ENCODE measurements at places on chromosomes 4 and X. TPM values are rescaled to one million over a fixed set of nuclear protein-coding genes. Genes with fewer than 3 reads are reported as not detected.

DNA sequence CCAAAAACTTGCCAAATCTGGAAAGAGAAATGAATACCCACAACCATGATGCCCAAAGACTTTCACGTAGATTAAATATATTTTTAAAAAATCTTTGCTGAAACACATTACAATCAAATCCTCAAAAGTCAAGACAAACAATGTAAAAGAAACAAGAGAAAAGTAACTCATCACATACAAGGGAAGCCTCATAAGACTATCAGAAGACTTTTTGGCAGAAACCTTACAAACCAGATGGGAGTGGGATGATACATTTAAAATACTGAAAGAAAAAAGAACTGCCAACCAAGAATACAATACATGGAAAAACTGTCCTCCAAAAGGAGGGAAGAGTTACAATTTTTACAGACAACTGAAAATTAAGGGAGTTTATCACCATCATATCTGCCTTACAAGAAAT is 319.0 kb upstream of the INTU start:
- no peak for DNase-seq

GRCh38 chr4:126465341-126465740 is 1150.6 kb downstream of the FAT4 start:
- DNase-seq, result no peak

Gene PHEX
- total RNA-seq, result 1.9 TPM

GRCh38 chrX:145727476-145727875 is 90.2 kb upstream of the SLITRK2 start:
- DNase-seq, result no peak

DNA sequence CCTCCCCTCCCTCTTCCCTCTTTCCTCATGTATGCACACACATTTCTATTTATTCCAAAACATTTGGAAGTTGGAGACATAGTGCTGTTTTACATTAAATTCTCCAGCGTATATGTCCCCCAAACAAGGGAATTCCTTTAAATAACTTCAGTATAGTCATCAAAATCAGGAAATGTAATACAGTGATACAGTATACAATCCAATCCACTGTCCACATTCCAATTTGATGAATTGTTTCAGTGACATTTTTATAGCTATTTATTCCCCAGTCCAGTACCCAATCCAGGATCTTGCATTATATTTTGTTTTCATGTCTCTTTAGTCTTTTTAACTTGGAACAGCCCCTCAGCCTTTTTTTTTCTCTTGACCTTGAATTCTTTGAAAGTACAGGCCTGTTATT is 233.0 kb downstream of the DKK2 start:
- DNase-seq, result no peak

DNA sequence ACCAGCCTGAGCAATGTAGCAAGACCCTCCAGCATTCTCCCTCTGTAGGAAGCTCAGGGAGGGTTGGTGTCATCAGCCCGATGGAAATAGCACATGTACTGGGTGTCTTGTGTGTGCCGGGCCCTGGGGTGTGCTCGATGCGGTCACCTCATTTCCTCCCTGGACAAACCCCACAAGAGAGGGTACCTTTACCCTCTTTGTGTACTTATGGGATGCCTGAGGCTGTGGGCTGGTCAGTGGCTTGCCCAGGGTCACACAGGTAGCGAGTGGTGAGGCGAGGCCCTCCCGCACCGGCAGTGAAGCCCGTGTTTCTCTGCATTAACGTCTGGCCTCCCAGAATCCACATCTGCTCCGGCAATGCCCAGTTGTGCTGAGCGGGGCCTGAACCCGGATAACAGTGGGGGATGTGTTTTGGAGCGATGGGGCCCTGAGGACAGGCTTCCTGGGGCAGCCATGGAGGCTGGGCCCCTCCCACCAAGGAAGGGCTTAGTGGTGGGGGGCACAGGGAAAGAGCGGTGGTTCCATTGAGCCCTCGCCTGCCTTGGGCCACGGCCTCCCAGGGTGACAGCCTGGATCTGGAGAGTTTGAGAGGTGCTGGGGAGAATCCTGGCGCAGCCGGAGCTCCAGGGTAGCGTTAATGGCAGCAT is 8.1 kb downstream of the PSAPL1 start:
- no peak for DNase-seq

DNA sequence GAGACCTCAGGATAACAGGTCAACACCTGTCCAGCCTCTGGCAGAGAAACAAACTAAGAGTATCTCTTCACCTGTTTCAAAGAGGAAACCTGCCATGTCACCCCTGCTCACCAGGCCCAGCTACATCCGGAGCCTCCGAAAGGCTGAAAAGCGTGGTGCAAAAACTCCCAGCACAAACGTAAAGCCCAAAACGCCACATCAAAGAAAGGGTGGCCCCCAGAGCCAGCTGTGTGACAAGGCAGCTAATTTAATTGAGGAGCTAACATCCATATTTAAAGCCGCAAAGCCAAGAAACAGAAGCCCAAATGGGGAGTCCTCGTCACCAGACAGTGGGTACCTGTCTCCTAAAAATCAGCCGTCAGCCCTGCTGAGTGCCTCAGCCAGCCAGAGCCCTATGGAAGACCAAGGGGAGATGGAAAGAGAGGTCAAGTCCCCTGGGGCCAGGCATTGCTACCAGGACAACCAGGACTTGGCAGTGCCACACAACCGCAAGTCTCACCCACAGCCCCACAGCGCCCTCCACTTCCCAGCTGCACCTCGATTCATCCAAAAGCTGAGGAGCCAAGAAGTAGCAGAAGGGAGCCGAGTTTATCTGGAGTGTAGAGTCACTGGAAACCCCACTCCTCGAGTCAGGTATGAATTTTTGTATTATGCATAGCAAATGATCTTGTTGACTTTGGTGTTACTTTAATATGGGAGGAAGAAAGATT is 15.1 kb downstream of the PALLD start:
- peak; percentile 75 for DNase-seq

Gene CLNK
- 0.05 TPM for total RNA-seq

- DNase-seq, result no peak
Measured at GRCh38 chr4:110751183-110751582, 128.3 kb upstream of the PITX2 start.
